ENCODE measurements at places on chromosomes 12 and 14. TPM values are rescaled to one million over a fixed set of nuclear protein-coding genes. Genes with fewer than 3 reads are reported as not detected.

GRCh38 chr12:103806803-103807202, 34.2 kb downstream of the NT5DC3 start:
- DNase-seq: no peak

DNA sequence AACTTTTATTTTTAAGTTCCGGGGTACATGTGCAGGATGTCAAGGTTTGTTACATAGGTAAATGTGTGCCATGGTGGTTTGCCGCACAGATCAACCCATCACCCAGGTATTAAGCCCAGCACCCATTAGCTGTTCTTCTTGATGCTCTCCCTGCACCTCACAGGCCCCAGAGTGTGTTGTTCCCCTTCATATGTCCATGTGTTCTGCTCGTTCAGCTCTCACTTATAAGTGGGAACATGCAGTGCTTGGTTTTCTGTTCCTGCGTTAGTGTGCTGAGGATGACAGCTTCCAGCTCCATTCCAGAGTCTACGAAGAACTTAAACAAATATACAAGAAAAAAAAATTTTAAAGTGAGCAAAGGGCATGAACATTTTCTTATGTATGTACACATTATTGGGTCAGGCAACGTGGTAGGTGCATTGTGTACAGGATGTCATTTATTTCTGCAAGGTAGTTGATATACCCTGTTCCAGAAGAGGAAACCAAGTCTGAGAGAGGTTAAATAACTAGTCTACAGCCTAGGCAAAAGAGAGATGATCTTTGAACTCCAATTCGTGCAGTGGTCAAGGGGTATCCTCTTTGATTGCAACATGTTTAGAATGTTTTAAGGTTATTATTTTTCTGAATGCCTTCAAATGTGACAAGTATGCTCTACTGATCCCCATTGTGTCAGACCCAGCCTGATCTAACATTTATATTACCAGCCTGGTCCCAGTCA, 8.7 kb upstream of the PPM1A start:
- DNase-seq: no peak

DNA sequence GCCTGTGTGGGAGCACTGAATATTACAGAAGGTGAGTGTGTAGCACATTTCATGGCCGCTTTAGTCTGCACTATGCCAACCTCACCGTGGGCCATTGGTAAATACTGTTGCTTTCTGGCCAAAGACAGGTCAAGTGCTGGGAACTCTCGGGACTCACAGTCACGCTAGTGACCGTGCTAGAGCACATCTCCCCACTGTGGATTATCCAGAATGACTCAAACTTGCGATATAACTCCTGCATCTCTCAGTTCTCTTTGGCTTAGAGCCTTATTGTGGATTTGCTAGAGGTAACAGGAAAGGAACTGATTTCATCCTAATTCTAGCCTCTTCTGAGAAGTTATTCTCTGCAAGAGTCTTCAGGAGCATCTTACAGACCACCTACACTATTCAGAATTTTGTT, 86.5 kb downstream of the DAD1 start:
- DNase-seq: no peak

GRCh38 chr12:49909826-49910225, 6.1 kb upstream of the FAIM2 start:
- DNase-seq: no peak

DNA sequence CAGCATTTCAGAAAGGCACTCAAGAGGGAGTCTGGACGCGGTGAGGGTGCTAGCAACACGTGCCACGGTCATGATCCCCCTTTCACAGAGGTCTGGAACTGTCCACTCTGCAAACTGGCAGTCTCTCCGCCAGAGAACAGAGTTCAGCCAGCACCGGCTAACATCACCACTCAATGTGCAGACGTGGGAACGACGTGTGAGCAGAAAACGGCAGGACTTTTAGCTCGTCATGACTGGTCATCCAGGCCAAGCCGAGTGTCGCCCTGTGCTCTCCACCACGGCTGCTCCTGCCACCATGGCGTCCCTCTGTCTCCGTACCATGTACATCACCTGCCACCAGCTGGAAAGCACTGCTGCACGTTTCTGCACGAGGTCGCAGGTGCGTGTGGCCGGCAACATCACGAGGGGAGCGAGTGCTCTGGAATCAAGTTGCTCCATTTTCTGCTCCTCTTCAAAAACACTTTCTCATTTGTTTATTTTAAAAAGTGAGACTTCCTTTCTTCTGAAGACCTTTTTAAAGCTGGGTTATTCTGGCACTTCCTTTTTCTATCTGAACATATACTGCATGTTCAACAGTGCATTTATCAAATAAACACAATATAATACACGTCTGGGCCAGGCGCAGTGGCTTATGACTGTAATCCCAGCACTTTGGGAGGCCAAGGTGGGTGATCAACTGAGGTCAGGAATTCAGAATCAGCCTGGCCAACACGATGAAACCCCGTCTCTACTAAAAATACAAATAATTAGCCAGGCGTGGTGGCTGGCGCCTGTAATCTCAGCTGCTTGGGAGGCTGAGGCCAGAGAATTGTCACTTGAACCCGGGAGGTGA, 28.0 kb downstream of the SLC15A4 start:
- no peak for DNase-seq

DNA sequence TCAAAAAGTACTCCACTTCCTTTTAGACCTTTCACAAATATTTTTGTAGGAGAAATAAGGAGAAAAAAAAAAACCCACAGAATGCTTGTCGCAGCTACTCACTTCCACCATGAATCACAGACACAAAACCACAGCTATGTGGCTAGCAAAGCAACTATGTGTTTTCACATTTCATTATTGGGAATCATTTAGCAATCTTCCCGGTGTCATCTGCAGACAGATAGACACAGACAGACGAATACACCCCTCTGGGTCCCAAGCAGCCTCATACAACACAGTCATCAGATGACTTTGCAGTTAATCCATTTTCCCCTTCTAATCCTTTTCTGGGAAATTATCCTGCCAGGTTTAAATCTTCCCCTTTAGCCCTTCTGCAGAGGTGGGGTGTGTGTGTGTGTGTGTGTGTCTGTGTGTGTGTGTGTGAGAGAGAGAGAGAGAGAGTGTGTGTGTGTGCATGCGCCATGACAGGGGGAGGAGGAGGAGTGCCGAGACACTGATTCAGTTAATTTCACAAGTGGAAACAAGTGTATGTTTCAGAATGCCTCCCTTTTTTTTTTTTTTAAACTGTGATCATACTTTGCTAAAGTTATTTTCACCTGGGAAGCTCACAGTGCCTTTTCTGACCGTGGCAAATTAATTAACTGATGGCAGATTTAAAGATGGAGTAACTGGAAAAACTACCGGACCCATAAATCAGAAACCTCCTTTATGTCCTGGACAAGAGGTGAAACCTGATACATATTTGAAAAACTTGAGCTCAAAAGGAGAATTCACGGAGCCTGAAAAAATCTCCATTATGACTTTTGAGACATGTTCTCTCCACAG, 39.9 kb downstream of the LTBP2 start:
- DNase-seq: peak; percentile 67

DNA sequence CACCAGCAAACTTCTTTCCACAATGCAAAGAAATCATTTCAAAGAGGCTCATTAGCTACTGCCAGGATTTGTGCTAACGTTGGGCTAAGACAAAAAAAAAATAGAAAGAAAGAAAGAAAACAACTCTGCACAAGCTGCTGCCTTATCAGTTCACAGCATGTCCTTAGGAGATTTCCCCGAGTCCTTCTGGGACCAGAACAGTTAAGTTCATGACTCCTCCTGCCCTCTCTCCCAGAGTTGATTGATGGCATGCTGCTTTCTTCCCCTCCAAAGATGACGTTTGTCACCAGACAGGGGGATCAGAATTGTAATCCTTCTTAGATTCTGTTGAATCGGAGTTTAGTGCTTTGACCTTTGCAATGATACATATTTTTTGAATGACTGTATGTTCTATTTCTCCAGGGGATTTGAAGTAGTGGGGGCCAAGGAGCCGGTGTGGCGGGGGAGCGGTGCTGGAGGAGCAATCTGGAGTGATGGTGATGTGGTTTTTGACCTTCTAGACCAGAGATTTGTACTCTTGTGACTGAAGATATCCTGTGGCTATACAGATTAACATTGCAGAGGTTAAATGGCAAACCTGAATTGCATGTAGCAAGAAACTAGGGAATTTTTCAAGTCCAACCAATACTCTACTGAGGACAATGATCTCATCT, 409.2 kb upstream of the TMPO start:
- DNase-seq: no peak

- DNase-seq: no peak
These were observed 27.6 kb upstream of the LRP6 start for GRCh38 chr12:12294215-12295005.

- no peak for DNase-seq
These were observed 172.2 kb downstream of the PTPRO start for GRCh38 chr12:15494329-15495046.

GRCh38 chr12:108803428-108804105, 53.8 kb downstream of the SSH1 start:
- peak; percentile 85 for DNase-seq

GRCh38 chr12:103308396-103308795, 187.4 kb downstream of the C12orf42 start:
- no peak for DNase-seq

DNA sequence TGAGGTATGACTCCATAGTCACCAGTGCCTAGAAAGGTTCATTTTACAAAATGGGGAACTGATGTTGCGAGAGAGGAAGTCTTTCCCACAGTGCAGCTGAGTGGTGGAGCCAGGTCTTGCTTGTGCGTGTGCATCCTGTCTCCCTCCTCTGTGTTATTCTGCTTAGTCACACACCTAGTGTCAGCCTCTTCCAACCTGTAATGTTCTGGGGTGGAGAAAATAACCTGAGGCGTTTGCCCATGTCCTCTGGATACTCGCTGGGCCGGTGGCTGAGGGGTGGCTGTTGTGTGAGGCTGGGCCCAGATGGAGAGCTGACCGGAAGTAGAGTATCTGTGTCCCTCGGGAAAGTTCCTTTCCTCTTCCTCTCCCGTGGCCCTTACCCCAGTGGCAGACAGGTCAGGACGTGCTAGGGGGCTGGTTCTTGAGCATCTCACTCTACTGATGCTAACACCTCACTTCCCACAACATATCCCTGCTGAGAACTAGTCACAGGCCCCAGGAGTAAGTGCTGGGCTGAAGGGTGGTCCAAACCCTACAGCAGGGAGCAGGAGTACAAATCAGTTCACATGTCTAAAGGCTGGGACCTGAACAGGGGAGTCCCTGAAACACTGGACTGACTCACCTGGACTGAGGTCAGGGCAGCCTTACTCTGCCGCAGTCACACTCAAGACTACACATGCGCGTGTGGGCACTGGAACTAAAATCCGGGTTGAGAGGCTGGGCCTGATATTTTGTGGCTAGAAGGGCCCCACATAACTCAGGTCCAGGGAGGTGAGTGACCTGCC, 7.0 kb downstream of the MLF2 start:
- no peak for DNase-seq

The KRT6C gene
- not detected for total RNA-seq

The RNASE7 gene
- not detected for total RNA-seq

The DBX2 gene
- not detected for total RNA-seq

The BDKRB1 gene
- total RNA-seq: not detected

The NOVA1 gene
- total RNA-seq: 4.2 TPM

The MLXIP gene
- 8.5 TPM for total RNA-seq

The WNT1 gene
- not detected for total RNA-seq

The BIN2 gene
- not detected for total RNA-seq

The NKX2-1 gene
- total RNA-seq: not detected
